ENCODE measurements at places on chromosomes 1 and 21. TPM values are rescaled to one million over a fixed set of nuclear protein-coding genes. Genes with fewer than 3 reads are reported as not detected.

LCE6A gene
- total RNA-seq, result not detected

EFNA1 gene
- total RNA-seq, result not detected

TMIGD3 gene
- 0.43 TPM for total RNA-seq

CYP4Z1 gene
- not detected for total RNA-seq

DDX20 gene
- total RNA-seq, result 17.1 TPM

ARMH1 gene
- 0.43 TPM for total RNA-seq

RNU1-3 gene
- total RNA-seq, result under 0.01 TPM

TNNI3K gene
- 1.3 TPM for total RNA-seq

AJAP1 gene
- total RNA-seq, result under 0.01 TPM

SDHC gene
- total RNA-seq, result 20.3 TPM

CELF3 gene
- total RNA-seq, result not detected

- no peak for DNase-seq
Observed at GRCh38 chr1:24465099-24465498, 37.5 kb upstream of the RCAN3 start.

DNA sequence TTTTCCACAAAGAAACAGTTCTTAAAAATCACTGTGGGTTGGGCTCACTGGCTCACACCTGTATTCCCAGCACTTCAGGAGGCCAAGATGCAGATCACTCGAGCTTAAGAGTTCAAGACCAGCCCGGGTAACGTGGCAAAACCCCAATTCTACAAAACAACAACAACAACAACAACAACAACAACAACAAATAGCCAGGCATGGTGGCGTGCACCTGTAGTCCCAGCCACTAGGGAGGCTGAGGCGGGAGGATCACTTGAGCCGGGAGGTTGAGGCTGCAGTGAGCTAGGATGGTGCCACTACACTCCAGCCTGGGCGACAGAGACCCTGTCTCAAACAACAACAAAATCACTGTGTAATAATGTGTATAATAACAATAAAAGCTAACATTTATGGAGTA is 40.8 kb downstream of the CDCP2 start:
- no peak for DNase-seq

GRCh38 chr1:68230484-68230802 is 1.9 kb downstream of the WLS start:
- DNase-seq, result peak; percentile 38

DNA sequence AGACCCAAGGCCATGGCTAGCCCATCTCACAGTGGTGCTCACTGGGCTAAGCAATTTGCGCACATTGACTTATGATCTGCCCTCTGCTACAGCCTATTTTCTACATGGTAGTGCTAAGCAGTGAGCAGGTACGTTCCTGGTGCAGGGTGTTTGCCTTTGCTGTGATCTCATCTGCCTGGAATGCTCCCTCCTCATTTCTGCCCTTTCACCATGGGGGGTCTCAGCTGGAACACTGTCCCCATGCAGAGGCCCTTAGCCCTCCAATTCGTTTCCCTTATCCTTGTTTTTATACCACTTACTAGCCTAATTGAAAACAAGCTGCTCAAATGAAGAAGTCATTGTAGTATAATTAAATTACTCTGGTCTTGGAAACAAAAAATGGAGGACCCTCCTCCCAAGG is 2.0 kb upstream of the B3GALT5 start:
- no peak for DNase-seq

DNA sequence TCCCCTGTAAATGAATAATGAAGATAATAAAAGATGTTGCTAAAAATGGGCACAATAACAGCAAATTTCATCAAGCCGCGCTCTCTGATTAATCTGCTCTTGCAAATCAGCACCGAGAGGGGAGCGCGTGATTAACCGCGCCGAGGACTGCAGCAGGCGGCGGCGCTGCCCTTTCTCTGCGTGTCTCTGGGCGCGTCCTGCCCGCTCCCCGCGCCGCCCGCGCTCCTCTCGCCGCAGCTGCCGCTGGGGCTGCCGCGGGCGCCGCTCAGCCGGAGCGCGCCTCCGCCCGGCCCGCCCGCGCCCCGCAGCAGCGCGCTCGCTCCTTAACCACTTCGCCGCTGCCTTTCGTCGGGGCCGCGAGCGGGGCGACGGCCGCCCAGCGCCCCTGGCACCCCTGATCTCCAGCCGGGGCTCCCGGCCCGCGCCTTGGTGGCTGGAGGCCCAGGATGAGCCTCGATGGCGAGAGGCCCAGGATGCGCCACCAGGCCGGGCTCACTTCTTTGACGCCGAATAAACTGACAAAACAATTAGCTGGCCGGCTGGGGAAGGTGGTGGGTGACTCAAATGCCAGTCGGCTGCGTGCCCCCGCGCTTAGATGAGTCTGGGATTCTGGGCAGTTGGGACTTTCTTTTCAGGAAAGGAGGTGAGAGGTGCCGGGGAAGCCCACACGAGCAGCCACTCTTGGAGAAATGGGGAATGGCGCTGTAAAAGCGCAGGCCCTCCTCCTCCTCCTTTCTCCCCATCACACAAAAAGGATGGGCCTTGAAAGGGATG is 221.4 kb upstream of the PKN2 start:
- peak; percentile 15 for DNase-seq

DNA sequence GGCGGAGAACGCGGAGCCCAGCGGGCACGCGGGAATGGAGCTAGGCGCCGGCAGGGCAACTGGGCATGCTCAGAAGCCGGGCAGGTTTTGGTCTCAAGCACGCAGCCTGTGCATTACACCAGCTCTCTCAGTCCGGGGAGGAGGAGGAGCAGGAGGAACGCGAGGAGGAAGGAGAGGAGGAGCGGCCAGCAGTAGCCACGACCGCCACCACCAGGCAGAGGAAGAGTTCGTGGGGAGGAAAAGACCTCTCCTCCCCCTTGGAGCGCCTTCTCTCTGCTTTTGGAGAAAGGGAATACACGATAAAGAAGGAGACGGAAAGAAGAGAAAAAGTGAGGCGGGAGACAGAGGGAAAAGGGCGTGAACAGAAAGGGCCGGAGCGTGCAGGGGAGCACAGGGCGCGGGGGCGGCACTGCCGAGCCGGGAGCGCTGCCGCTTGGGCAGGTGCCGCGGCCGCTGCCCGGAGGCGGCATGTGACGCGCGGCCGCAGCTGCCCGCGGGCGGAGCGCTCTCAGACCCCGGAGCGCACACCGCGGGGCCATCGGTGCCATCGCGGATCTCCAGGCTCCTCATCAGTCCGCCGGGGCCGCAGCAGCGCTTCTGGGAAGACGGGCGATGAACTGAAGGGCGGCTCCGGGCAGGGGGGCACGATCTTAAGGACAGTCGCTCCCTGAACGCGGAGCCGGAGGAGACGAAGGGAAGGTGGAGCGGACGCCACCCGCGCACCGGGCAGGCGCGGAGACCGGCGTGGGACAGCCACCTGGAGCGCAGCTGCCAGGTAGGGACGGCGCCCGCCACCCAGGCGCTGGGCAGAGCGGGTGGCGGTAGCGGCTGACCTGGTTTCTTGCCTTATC is at the start of gene CHRM3:
Gene CHRM3 (plus strand): TSS at position 116 of the 851 bp plus-strand sequence. CDS start 520,884 bp downstream, outside the sequence.
- DNase-seq, result no peak

DNA sequence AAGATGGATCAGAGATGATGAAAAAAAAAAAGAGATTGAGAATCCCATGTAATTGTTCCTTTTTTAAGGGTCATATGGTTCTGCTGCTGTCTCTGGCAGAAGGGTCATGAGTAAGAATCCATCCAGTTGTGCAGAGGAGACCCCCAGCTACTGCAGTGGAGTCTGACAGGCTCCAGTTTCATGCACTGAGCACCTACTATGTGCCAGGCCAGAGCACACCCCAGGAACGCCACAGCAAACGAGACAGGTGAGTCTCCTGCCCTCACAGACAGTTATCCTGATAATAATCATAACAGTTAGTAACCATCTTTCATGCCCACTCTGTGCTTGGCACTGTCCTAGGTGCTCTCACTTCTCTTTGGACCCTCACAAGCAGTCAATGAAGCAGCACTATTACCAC is 420.0 kb downstream of the MATN1 start:
- no peak for DNase-seq

DNA sequence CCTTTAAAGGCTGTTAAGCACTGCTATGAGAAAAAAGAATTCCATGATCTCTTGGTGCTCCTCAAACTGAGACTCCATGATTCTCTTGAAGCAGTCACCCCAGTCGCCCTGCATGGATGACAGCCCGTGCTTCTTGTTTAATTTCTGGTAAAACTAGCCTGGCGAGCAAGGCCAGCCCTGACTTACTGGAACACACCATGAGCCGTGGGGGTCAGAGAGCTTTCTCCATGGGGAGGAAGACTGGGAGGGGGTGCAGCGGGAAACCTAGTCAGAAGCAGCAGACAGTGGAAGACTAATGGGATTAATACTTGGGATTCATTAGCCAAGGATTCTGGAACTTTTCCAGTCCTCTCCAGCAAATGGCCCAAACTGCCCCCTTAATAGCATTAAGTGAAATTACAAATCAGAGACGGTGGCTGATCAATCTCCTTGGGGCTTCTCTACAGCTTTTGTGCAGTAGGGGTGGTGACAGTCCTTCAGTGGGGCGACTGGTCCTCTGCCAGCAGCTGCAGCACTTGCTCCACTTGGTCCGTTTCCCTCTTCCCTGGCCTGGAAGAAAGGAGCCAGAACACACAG is 57.2 kb upstream of the LRRN2 start:
- DNase-seq, result no peak

- DNase-seq, result peak; percentile 51
Observed at GRCh38 chr1:63557365-63557987, 34.2 kb downstream of the EFCAB7 start.

DNA sequence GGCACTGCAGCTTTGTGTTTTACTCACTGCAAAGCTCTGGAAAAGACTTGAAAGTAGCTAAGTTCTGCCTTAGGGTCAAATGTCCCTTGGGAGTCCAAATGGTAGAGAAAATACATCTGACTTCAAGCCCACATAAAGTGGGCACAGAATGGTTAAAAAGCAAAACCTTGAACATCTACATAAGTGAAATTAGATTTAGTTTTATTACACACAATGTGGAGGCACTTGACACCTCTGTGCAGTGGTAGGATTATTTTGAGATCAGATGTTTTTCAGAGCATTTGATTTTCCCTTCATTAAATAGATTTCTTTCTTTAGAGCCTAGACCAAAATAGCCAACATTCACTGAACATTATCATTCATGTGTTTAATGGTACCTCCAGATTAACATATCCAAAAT is 11.2 kb upstream of the FCRL3 start:
- no peak for DNase-seq

DNA sequence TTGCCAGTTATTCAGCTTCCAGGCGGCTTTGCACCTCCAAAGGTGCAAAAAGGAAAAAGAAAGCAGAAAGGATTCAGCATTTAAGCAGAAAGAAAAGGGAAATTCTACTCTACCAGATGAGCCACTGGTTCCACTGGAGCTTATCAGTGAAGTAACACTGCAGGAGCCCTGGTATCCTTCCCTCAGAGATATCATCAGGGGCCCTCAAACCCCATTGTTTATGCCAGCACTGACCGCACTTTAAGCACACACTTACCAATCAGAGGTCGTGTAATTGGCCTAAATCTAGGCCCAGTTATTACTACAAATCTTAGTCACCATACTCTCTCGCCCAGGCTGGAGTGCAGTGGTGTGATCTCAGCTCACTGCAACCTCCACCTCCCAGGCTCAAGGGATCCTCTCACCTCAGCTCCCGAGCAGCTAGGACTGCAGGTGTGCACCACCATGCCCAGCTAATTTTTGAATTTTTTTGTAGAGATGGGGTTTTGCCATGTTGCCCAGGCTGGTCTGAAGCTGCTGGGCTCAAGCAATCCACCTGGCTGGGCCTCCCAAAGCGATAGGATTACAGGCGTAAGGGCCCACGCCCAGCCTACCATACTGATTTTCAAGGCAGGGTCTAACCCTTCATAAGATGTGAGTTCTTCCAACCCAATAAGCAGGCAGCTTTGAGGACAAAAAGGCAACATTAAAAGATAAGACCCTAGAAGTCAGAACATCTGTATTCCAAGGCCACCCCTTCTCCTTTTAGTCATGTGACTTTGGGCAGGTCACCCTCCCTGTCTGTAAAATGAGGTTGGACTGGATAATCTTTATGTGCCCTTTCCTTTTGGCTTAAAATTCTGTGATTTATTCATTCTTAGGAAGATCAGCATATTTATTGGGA is 125.3 kb downstream of the SYT2 start:
- peak; percentile 90 for DNase-seq

DNA sequence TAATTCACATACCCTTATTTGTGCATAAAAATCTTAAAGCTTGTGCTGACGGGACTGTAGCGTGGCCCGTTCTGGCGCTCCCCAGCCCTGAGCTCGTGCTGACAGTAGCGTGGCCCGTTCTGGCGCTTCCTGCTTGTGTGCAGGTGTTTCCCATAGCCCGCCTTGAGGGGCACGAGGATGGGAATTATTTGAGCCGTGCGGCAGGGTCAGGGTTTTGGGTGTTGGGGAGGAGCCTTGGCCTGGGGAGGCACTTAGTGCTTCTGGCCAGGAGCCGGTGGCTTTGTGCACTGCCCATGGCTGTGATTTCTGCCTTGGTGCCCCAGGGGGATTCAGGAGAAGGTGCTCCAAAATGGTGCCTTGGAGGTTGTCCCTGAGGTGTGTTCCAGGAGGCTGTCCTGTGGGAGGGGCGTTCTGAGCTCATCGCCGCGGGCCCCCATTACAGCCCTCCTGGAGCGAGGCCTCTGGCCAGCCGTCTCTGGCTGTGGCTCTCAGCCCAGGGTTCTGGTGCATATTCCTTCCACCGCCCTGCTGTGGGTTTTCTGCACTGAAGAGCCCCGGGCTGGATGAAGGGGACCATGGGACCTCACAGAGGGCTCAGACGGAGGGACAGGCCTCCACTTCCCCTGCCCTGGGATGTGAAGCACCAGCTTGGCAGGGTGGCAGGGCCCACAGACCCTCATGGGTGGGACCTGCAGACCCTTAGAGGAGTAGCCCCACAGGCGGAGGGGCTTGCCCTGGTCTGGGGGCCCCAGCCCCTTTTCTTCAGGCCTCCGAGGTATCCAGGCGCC is 6.6 kb downstream of the SLX9 start:
- DNase-seq, result no peak

DNA sequence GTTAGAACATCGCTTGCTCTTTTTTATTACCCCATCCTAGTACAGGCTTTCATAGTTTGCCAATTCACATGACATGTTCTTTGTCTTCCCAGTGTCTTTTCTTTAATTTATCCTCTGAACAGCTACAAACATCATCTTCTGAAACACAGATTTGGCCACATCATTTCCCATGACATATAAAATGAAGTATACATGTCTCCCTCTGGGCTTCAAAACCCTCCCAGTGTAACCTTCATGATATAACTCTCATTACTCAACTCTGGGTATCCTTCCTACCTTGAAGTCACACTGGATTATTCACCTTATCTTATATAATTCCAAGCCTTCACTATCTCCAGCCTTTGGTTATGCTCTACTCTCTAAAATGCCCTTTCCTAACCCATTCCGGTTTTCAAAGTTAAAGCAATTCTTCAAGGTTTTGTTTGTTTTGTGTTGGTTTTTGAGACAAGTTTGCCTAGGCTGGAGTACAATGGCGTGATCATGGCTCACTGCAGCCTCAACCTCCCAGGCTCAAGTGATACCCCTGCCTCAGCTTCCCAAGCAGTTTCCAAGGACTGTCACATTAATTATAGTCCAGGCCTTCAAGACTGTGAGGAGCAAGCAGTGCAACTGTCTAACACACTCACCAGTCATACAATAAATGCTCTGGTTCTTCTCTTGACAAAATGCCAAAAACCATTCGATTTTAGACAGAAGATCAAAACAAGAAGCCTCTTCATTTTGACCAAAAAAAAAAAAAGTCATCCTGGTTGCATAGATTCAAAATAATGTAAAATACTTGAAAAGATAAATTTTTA is 5.8 kb downstream of the RGS1 start:
- DNase-seq, result no peak
